Activated T-helper 9 cell treated with anti-CD3 and anti-CD28 coated beads, Interleukin-2, amount 50 U/mL, for 16 hours (primary cell): ENCODE measurements at places on chromosomes 2 and 18.

- DNase-seq: no peak
Measured at GRCh38 chr2:119591523-119591922, 47.3 kb downstream of the CFAP221 start.

DNA sequence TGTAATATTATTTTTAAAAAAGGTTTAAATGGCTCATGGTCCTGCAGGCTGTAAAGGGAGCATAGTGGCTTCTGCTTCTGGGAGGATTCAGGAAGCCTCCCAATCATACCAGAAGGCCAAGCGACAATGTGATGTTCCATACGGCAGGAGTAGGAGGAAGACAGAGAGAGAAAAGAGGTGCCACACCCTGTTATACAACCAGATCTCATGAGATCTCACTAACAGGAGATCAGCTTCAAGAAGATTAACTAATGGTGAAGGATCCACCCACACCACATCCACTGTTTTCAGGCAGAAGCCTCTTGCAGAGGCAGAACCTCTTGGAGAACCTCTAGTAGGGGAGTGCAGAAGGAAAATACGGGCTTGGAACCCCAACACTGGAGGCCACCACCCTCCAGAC, 103.9 kb upstream of the TEKT4 start:
- no peak for DNase-seq

- no peak for DNase-seq
Measured at GRCh38 chr2:52454962-52455361, 1312.6 kb upstream of the CHAC2 start.

DNA sequence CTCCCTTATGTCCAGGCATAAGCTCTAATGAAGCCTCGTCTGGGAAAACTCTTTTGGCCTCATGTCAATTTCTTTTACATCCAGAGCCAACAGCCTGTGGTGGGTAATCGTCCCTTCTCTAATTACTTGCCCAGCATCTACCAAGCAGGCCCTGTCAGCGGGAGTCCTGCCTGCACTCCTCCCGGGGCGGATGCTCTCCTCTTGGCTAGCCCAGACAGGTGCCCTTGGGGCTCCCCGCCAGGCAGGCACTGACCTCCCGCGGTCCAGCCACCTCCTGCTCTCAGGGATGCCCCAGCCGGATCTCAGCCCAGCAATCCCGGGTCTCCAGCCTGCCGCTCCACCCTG, 74.2 kb downstream of the NCAPH start:
- no peak for DNase-seq

DNA sequence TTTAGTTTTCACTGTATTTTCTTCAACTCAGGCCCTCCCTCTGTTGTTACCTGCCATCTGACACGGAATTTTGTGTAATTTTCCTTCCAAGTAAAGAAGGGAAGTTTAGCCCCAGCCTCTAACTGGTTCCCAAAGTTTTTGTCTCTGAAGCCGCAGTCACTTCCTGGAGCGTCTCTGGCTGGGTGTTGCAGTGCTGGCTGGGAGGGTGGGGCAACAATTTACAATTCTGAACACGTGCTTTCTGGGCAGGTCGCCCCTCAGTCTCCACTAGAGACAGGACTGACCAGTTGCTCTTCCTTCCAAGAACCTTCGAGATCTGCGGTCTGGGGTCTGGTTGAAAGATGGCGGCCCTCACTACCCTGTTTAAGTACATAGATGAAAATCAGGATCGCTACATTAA, 3.5 kb downstream of the CNDP2 start:
- no peak for DNase-seq

DNA sequence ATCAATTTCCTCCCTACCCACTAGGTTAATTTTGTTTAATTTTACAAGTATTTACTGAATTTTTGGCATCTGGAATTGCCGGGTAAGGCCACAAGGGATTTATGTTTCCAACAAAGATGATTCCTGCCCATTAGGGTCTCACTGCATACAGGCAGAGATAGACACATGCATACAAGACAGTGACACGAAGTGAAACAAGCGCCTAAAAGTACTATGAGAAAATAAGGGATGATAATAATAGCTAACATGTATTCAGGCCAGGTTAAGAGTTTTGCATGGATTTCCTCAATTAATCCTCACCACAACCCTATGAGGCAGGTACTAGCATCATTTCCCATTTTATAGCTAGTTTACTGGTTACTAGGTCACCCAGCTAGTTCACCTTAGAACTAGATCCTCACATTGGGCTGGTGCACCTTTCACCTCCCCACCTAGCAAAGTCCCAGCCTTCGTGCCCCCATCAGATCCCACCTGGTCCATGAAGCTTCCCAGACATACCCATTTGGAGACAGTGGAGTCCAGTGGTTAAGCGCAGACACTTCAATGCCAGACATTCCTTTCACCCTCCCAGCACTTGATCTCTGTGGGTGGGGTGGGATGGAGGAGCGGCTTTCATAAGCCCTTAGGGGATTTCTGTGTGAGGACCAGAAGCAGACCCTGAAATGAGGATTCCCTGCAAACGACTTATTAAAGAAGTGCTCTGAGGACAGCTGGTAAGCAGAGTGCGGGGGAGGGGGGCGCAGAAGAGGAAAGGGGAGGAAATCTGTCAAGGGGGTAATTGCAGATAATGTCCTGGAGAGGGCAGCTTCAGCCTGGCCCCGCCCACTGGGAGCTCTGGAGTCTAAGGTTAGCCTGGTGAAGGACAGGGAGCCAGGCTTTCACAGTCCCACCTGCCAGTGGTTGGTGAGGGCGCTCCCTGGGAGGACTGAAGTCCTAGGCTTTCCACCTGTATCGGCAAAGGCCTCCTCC, 5.8 kb upstream of the DGUOK start:
- DNase-seq: peak; percentile 19

DNA sequence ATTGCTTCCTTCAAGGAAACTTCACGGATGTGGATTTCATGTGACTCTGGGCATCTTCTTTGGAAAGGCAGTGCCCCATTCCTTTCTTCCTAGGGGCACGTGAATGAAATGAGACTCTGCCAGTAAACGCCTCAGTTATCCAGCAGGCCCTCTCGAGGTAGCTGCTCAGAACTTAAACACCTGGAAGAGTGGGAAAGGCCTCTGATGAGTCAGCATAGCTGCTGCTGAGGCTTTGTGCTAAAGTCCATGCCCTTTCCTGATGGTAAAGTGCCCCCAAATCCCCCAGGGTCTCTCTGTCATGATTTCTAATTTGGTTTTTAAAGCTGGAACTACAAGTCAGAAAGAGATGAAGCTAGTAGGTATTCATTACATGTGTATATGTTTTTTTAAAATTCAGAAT, 3.8 kb downstream of the SLC1A4 start:
- no peak for DNase-seq

DNA sequence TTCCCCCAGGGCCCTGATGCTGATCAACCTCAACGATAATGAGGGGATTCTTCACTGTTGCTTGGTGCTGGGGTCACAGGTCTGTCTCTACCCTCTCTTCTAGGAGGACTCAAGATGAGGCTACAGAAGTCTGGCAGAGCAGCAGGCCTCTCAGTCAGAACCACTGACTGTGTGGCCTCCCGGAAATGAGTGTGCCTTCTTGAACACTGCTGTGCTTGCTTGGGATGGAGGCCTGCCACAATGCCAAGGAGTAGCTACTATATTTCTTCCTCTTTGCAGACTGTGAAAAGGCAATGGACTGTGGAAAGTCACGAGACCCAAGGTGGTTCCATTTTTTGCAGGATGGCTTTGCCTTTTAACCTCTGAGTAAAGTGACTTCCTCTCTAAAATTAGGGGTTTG, 5.8 kb upstream of the HOXD1 start:
- no peak for DNase-seq

DNA sequence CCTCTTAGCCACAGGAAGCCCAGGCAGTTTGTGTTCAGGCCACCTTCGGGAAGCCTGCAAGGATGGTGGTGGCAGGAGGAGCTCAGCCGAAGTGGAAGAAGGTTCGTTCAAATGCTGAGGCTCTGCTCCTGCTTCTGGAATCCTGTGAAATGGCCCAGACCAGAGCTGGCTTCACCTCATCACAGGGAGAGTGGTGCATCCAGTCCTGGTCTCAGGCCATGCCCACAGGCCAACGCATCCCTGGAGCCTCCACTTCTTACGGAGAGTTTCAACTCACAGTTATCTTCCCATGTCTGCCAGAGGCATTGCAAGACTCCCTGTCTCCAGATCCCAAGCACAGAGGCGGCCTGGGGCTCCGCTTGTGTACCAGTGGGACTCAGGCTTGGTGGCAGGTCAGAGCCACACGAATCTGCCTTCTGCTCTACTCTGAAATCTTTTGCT, 82.3 kb downstream of the NDUFA10 start:
- no peak for DNase-seq
